NCI-H82 (cell line): ENCODE measurements at places on chromosomes 7 and 10.

GRCh38 chr7:47320296-47320695 lies 261.6 kb downstream of the TNS3 start:
- no peak for DNase-seq

DNA sequence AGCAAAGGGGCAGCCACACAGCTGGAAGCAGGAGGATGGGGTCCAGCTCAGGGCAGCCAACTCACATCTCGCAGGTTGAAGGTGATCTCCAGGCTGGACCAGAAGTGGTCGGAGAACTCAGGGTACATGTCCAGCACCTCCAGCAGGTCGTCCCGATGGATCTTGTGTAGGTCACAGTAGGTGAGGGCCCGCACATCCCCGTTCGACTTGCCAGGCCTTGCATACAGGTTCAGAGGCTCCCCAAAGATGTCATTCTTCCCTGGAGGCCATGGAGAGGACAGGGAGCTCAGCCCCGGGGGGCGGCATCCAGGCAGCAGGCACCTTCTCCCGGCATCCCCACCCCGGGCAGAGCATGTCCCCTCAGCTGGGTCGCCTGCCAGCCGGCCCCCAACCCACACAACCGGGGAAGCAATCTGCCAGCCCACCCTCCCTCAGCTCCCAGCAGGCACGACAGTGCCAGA lies 29.3 kb downstream of the KCNH2 start:
- no peak for DNase-seq

- peak; percentile 67 for DNase-seq
Measured at GRCh38 chr10:43203448-43204041, 63.3 kb downstream of the RASGEF1A start.

DNA sequence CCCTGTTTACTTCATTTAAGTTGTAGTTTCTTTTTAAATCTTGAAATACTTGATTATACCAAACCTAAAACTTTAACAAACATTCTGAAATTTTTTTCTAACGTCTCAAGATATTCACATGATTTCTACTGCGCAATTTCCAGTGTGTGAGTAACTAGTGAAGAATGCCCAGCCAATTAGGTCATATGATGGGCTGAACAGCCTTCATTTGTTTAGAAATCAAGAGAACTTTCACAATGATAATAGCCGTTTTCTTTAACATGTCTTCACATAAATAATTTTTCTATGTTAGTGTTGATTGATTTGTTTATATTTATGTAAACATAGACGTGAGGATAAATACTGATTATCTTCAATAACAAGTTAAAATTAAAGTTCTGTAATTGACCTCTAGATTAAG lies 21.8 kb downstream of the STAM start:
- DNase-seq: no peak

- DNase-seq: peak; percentile 91
Measured at GRCh38 chr7:1473864-1474512, 14.7 kb upstream of the MICALL2 start.

DNA sequence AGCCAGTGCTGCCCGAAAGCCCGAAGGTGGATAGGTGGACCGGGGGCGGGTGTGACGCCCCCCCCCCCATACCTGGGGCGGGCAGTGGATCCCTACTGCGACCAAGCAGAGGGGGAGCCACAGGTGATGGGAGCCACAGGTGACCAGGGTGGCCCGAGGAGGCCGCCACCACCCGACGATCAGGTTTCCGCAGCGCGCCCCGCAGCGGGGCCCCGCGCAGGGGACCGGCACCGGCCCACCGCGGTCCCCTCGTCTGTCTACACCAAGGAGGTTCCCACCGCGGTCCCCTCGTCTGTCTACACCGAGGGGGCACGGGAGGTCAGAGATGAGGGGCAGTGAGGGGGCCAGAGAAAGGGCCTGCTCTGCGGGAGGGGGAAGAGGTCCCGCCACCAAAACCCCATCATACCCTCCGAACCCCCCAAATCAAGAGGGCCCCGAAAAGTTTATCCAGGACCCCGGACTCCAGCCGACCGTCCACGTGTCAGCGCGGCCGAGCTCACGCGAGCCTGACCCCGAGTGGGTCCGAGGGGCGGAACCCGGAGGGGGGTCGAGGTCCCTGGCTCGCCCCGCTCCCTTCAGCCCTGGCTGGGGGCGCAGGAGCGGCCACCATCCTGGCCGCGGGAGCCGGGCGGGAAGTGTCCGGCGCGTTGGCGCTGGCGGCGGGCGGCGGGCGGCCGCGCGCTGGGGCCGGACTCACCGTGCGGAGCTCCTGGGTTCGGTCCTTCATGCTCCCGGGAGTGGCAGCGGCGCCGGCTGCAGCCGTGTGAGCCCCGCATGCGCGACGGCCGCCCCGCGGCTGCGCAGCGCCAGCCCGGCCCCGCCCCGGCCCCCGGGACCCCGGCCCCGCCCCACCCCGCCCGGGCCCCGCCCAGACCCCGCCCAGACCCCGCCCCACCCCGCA lies at the start of gene STX1A:
STX1A (minus strand) TSS at position 765 of the 901 bp plus-strand sequence; CDS start at position 727, 38 bp downstream.
- peak; percentile 73 for DNase-seq

- peak; percentile 30 for DNase-seq
Measured at GRCh38 chr10:74432841-74433594, 282.0 kb downstream of the ADK start.
